ENCODE measurements at places on chromosomes 2 and 18. TPM values are rescaled to one million over a fixed set of nuclear protein-coding genes. Genes with fewer than 3 reads are reported as not detected.

Gene ITGAV
- total RNA-seq, result 136 TPM

Gene VWA3B
- 0.81 TPM for total RNA-seq

GRCh38 chr2:98710734-98711133 is 20.2 kb downstream of the MGAT4A start:
- H3K4me1 ChIP-seq, result peaks cover 18% of the 10 kb centered on the region
- DNase-seq, result no peak
- H3K4me3 ChIP-seq, result no peak overlapping the region

DNA sequence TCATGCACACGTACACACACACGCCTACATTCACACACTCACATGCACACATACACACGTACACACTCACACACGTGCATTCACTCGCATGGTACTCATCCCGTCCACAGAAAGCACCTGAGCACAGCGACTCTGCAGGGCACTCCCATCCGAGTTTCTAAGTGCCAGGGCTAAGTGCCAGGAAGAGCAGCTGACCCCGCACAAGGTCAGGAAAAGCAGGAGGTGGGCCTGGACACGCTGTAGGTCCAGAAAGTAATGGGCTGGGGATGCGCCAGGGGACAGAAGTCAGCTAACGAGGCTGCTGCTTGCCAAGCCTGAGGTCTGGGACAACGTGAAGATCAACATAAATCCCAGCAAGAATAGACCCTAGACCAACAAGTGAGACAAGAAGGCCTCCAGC is 15.8 kb downstream of the ADI1 start:
- no peak for DNase-seq
- H3K4me3 ChIP-seq, result no peak overlapping the region
- peaks cover 1% of the 10 kb centered on the region for H3K36me3 ChIP-seq
- no peak overlapping the region for H3K27ac ChIP-seq

Measured in thyroid gland (tissue), 4 donors.